Glomerular endothelial cell (primary cell): ENCODE measurements at places on chromosomes 11 and 22. TPM values are rescaled to one million over a fixed set of nuclear protein-coding genes. Genes with fewer than 3 reads are reported as not detected.
A peak's percentile ranks its signal among the peaks of the same experiment; 100 is the strongest.

Gene MS4A4A
- total RNA-seq: not detected in 2 replicates

Gene PLAAT5
- not detected in 2 replicates for total RNA-seq

Gene NPTXR
- 1.1 and 3.7 TPM in 2 replicates for total RNA-seq

Gene MFNG
- 109 and 152 TPM in 2 replicates for total RNA-seq

Gene C1QTNF5
- 113 and 153 TPM in 2 replicates for total RNA-seq

Gene TYR
- total RNA-seq: not detected in 2 replicates

Gene MRPL11
- 30.1 and 41.2 TPM in 2 replicates for total RNA-seq

Gene MS4A12
- total RNA-seq: not detected in 2 replicates

Gene IGSF9B
- total RNA-seq: 0.68 TPM in 1 of 2 replicates, not detected in the other

Gene OTOG
- total RNA-seq: not detected in 2 replicates

GRCh38 chr11:120182790-120183491 is 27.9 kb upstream of the OAF start:
- no peak for DNase-seq

- no peak for DNase-seq
These were observed 51.9 kb upstream of the PTPRJ start for GRCh38 chr11:47928426-47928825.

DNA sequence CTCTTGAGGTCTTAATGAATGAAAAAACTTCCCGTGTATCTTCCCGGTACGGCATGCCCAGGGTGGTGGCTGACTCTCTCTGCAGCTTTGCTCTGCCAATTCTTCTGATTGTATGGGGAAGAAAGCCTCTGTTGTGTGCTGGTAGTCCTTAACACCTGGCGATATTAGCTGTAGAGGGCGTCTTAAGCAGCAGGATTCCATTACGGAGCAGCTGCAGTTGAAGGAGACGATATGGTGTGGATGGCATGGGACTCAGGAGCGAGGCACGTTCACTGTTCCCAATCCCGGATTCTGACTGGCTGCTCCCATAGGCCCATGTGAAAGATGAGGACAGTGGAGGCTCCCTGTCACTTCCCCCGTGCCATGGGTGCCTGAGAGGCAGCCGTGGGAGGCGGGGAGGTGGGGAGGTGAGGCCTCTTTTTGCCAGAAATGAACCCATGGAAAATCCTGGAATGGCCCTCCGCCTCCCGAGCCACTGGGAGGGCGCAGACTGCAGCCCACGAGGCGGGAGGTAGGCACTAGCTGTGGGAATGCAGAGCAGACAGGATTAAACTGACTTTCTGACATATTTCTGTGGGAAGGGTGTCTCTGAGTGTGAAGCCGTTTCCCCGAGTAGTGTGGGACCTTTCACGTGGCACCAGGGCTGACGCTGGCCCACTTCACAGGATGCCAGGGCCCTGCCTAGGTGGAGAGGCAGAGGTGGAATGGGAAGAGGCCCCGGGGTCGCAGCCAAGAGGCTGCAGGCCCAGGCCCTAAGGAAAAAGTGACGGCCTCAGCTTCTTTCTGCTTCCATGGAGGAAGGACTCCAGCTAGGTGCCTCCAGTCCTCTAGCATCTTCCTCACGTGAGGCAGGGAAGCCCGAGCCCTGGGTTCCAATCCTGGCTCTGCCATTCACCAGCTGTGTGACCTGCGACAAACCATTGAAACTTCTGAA is 121.4 kb upstream of the CD82 start:
- no peak for DNase-seq

DNA sequence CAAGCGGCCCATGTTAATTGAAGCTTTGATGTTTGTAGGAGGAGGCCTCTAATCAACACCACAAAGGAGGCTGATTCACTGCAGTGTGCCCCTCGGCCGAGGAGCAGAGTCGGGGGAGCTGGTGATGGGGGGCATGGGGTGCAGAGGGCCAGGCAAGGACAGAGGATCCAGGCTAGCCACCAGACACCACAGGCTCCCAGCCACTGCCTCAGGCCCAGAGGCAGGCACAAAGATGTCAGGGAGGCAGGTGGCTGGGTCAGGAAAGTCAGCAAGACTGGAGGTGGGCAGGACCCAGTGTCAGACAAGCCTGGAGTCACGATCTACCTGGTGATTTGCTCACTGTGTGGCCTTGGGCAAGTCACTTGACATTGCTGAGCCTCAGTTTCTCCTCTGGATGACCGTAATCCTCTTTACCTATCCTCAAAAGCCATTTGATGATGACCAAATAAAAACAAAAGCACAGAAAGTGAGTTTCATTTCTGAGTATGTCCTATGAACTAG is 121.0 kb downstream of the BUD13 start:
- DNase-seq: no peak

- DNase-seq: no peak
These were observed 39.0 kb downstream of the SLC22A12 start for GRCh38 chr11:64629796-64630562.

DNA sequence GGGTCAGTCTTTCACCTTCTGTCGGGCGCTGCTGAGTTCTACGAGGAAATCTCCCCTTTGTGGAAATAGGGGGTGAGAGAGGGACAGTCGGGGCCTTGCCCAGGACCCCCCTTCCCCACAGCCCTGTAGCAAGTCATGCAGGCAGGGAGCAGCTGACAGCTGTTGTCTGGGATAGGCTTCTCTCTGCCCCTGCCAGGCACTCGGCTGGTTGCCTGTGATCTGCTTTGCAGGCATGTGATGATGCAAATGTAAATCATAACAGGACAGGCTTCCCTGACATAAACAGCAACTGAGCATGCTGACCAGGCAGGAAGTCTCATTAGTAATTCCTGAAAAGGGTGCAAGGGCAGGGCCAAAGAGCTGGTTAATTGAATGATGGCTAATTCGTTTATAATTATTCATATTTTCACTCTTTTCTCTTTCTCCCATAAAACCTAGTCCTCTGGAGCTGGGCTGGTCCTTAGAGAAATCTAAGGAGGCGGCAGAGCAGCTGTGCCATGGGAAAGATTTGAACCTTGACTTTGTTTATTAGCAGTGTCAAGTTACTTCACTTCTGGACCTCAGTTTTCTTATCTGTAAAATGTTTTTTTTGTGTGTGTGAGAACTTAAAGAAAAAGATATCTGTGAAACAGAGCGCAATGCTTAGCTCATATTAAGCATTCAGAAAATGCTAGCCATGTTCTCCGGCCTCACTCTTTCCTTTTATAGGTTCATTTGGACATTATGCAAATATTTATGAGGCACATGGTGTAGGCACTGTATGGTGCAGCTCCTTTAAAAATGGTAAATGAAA is 129.7 kb downstream of the LDLRAD3 start:
- DNase-seq: no peak

DNA sequence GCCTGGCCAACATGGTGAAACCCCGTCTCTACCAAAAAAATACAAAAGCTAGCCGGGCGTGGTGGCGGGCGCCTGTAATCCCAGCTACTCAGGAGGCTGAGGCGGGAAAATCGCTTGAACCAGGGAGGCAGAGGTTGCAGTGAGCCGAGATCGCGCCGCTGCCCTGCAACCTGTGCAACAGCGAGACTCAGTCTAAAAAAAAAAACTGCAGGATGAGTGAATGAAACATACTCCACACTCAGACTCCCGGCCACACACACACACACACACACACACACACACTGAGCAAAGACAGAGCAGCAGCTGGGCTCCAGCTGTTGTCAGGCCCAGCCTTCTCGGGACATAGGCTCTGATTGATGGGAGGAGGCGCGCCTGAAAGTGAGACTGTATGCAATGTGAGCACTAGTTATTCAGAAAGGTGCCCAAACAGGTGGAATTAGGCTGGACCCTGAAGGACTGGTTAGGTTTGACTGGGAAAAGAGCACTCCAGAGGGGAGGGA is 1.5 kb upstream of the PLEKHA7 start:
- no peak for DNase-seq

DNA sequence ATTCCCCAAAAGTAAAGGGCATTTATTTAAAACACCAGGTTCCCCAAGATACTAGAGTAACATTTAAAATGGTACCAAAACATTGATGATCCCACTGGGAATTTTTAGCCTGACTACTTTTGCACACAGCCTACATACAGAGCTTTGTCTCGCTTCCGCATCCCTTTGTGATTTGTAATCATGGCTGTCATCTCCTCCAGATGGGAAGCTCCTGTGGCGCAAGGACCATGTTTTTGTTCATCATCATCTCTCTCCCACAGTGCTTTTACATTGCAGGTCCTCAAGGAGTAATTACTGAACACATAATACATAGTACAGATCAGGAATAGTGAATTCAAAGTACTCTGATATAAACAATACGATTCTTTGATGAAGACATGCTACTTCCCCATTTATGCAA is 231.2 kb upstream of the MTNR1B start:
- no peak for DNase-seq

DNA sequence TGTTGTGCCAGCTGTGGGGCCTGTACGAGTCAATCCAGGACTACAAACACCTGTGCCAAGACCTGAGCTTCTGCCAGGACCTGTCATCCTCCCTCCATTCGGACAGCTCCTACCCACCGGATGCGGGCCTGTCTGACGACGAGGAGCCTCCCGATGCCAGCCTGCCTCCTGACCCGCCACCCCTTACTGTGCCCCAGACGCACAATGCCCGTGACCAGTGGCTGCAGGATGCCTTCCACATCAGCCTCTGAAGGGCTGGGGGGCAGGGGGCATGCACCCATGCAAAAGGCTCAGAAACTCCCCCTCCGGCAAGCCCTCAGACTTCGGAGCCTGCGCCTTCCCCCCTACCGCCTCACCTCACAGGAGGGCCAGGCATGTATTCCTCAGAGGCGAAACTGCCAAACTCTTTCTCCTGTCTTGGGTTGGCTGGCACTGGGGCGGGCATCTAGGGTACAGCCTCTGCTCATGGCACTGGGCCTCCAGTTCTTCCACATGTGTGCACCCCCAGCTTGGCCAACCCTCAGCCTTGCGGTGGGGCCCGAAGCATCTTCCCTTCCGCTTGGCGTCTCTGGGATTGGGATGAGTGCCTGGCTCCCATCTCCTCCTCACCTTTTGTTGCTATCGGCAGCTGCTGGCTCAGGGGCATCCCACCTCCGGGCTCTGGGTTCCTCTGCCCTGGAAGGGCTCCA is 1.2 kb downstream of the FAM89B start:
- DNase-seq: no peak

DNA sequence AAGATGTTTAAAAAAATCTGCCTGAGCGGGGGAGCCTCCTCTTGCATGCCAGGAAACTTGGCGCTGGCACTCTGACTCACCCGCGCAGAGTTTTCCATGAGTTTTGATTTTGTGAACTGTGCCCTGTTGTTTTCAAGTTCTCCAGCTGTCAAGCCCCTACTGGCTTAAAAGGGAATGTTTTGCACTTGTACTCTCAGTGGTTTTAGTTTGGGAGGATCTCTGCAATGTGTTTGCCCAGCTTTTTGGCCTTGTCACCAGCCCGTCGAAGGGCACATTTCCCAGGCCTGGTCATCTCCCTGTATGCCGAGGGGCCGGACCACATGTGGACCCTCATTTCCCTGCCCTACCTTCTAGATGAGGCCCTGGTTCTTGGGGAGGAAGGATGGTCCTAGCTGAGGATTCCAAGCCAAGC is 12.2 kb downstream of the MRGPRF start:
- peak; percentile 31 for DNase-seq

- no peak for DNase-seq
These were observed 481.8 kb downstream of the ETS1 start for GRCh38 chr11:128105511-128105910.

- DNase-seq: no peak
These were observed 12.8 kb upstream of the SMIM38 start for GRCh38 chr11:69142895-69143294.

GRCh38 chr11:66068923-66069714 is 953 bp upstream of the PACS1 start:
- no peak for DNase-seq

- DNase-seq: no peak
These were observed 53.0 kb downstream of the OSBPL5 start for GRCh38 chr11:3111919-3112690.

DNA sequence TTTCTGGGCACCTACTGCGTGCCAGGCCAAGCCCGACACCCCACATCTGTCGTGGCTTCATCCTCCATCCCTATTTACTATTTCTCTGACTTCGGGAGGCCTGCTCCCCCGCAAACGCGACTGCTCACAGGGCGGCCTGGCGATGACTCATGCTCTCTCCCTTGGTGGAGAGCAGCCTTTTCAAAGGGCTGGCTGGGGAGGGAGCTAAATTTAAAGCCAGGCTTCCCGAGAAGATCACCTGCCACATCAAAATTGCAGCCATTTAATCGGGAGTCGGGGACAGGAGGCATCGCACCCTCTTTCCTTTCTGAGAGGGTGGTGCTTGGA is 24.9 kb upstream of the SHISAL1 start:
- no peak for DNase-seq

DNA sequence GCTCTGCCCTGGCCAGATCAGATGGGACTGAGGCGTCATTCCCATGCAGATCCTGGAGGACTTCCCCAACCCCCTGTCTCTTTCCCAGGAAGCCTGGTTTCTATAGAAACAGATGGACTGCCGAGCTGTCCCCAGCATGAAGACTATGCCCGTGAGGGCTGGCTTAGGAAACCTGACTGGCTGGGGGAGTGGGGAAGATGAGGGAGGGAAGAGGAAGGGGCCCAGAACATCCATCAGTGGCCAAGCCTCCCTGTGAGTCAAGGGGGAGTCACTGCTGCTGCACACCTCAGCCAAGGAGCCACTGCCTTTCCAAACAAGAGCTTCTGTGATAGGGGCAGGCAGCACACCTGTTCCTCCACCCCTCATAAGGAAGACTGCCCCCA is 5.8 kb downstream of the TP53I11 start:
- DNase-seq: no peak
